NCI-H460 (cell line): ENCODE measurements at places on chromosomes 5 and 9. TPM values are rescaled to one million over a fixed set of nuclear protein-coding genes. Genes with fewer than 3 reads are reported as not detected.
A peak's percentile ranks its signal among the peaks of the same experiment; 100 is the strongest.

Gene LIFR
- 62.4 and 67.3 TPM in 2 replicates for total RNA-seq

Gene UTP15
- 36.5 and 41.0 TPM in 2 replicates for total RNA-seq

Gene ARAP3
- total RNA-seq = 2.9 and 3.7 TPM in 2 replicates

Gene DNAH5
- 0.49 and 0.82 TPM in 2 replicates for total RNA-seq

Gene FGF10
- not detected in 2 replicates for total RNA-seq

DNA sequence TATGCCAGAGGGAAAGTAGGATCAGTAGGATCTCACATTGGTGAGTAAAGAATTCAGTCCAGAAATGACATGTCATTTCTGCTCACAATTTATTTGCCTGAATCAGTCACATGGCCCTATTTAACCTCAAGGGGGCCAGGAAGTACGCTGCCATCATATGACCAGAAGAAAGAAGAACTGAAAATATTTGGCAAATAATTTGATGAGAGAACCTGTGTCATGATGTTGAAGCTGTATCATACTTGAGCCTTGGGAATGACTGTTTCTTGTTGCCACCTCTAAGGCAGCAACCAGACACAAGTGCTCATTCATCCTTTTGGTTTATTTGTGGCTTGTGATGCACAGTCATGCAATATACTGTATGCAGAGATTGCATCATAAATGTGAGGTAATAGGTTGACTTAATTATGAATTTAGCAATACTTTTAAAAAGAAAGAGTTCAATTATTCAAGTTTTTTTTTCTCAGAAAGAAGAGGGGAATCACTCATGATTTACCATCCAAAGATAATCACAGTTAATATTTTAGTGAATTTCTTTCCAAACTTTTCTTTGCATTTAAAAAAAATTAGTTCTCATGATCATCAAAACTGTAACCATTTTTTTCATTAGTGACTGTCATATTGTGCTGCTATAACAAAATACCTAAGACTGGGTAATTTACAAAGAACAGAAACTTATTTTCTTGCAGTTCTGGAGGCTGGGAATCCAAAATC is 8.2 kb upstream of the ZFYVE16 start:
- peak; percentile 71 for DNase-seq

DNA sequence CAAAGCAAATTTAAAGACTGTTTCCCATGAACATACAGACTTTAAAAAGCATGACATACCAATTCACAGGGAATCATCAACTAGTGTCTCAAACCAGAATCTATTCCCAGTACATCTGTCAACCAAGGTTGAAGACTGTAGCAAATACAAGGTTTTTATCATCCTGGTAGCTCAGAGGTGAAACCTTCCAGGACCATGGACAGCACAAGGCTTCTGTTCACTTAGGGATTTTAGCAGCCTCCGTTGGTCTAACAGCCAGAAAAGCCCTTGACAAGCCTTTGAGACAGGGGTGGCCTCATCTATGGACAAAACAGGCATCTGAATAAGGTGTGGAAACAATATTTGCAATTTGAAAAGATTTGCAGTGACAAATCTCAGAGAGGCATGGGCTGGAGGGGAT is 119.0 kb downstream of the TRIM32 start:
- peak; percentile 8 for DNase-seq

GRCh38 chr5:78367318-78367991 is 7.0 kb downstream of the SCAMP1 start:
- no peak for DNase-seq

DNA sequence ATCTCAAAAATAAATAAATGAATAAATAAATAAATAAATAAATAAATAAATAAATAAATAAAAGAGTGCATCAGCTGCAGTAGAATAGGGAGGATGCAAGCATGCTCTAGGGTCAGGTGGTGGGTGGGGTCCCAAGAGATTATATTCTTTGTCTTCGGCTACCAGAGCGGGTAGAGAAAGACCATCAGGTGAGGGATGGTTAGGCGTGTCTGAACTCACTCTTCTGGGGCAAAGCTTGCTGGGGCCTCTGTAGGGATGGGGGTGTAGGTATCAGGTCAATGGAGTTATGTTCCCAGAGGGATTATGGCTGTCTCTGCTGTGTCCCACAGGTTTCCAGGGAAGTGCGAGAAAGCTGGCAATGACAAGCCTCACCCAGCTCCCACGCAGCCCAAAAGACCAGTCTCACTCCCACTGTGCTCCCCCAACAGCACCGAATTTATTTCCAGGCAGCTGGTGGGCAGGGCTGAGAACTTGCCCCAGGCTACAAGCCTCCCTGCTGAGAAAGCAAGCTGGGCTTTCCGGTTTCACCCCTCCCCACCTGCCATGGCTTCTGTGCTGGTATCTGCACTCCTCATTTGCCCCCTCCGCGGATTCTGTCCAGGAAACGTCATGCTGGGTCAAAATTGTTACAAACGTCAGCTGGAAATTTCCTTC is 180.8 kb downstream of the LURAP1L start:
- DNase-seq = no peak

GRCh38 chr9:28249424-28249823 is 676.1 kb upstream of the C9orf72 start:
- DNase-seq = no peak

DNA sequence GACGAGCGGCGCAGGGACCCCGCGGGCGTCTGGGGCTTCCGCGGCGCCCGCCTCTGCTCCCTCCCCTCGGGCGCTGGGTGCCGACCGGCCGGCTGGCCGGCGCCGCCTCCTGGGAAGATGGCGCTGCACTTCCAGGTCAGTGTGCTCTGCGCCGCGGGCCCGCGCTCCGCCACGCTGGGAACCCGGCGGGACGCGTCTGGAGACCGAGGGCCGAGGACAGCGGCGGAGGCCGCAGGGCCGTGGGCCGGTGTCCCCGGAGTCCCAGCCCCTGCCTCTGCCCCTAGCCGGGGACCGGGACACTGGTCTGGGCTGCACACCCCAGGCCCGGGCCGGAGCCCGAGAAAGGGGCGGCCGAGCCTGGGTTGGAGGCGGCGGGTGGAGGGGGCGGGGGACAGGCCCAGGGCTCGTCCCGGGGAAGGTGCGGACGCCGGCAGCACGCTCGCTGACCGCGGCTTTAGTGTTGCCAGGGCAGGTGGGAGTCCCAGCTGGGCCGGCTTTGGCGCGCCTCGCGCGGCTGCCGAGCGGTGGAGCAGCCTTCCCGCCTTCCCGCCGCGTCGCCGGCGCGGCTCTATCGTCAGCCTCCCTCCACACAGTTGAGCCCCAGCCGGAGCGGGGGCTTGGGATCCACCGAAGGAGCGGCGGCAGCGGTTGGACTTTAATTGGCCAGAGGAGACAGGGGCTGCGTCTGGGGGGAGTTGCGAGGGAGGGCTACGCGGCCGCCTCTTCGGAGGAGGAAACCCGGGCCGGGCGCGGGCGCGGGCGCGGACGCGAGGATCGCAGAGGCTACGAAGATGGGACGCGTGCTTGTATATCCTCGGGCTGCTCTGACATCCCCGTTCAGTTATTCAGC is at the start of gene RANBP17:
Gene RANBP17 (plus strand): TSS at position 102 of the 850 bp plus-strand sequence.
- peak; percentile 64 for DNase-seq
